Stimulated activated CD4-positive, alpha-beta T cell treated with anti-CD3 and anti-CD28 coated beads, Interleukin-1b, Interleukin-23, amount 100 ng/mL, for 48 hours (primary cell): ENCODE measurements at places on chromosomes 5 and 9.

DNA sequence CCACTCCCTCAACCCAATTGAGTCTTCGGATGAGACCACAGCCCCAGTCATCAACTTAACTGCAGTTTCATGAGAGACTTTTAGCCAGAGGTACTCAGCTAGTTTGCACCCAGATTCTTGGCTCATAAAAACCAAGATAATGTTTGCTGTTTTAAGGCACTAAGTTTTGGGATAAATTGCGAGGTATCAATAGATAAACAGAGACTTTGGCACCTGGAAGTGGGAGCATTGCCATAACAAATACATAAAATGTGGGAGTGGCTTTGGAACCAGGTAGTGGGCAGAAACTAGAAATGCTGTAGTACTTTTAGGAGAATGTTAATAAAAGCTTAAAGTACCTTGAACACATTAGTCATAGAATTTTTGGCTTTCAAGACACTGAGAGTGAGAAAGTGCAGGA is 439.8 kb downstream of the SH3GL2 start:
- DNase-seq = no peak

DNA sequence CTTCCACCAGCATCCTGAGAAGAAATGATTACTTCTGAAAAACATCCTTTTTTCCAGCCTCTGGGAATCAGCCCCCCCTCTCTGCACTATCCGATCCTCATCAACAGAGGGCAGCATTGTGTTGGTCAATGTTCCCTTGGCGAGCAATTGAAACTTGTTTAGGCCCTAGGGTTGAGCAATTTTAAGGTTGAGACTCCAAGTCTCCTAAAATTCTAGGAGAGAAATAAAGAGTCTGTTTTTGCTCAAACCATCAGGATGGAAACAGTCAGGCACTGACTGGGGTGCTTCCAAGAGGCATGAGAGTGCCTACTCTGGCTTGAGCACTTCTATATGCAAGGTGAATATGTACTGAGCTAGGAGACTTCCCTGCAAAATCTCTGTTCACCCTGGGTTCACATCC is 12.4 kb upstream of the CYFIP2 start:
- DNase-seq = no peak

DNA sequence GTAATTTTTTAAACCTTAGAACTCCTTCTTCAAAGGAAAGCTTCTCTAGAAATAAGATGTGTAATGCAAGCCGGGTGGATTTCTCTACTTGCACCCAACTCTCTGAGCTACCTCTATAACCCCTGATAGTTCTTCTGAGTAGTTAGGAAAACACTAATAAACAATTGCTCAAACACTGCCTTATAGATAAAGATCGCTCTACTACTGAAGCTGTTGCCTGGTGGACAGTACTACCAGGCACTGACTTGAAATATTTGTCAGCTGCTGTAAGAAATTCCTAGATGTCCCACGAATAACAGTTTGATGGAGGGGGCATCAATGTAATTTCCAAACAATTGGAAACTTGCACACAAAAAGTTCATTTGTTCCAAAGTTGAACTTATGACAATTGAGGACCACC is 42.0 kb downstream of the NR3C1 start:
- DNase-seq = no peak

GRCh38 chr5:139446956-139447779 is 7.8 kb upstream of the DNAJC18 start:
- DNase-seq = peak; percentile 56

DNA sequence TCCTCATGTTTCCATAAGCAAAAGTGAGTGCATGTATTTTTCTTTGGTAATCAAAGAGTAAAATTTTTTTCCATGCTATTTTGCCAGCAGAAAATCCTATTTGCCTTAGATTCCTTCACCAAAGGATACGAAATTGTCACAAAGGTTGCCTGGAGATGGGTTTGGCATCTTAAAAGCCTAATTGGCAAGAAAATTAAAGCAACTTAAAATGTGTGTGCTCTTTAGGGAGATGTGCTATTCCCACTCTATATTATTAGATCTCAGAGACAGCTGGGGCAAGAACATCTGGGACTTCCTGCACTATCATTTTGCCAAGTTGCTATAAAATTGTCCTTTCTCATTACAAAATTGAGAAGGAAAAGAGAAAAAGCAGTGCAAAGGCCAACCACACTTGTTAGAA is 146.1 kb downstream of the PLCXD3 start:
- no peak for DNase-seq

- DNase-seq = no peak
These were observed 9.1 kb upstream of the PTGES start for GRCh38 chr9:129761901-129762369.

DNA sequence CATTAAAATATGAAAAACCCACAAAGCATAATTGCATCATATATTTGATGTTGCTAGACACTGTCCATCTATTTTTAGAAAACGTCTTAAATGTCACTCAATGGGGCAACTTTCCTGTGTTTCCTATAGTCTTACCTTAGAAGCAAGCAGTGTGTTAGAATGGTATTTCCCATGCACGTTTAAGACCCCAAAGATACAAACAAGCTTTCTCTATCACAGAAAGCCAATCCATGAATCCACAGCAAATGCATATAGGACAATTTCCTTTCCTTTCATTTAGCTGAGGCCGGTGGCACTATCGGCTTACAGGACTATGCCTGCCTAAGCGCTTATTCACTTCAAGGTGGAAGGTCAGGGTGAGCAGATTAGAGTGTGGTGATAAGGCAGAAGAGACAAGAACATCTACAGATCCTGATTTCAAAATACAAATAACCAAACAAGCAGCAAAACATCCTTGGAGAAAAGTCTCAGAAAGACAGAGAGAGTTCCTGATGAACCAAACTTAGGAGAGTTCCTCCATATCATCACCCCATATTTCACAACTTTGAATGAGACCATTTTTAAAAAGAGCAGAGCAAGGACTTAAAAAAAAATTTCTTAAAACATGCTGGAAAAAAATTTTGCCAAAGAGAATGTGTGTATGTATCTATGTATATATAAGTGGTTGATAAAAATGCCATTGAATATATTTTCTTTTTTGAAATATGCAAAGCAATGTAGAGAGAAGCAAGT is 57.2 kb downstream of the MEF2C start:
- DNase-seq = no peak

DNA sequence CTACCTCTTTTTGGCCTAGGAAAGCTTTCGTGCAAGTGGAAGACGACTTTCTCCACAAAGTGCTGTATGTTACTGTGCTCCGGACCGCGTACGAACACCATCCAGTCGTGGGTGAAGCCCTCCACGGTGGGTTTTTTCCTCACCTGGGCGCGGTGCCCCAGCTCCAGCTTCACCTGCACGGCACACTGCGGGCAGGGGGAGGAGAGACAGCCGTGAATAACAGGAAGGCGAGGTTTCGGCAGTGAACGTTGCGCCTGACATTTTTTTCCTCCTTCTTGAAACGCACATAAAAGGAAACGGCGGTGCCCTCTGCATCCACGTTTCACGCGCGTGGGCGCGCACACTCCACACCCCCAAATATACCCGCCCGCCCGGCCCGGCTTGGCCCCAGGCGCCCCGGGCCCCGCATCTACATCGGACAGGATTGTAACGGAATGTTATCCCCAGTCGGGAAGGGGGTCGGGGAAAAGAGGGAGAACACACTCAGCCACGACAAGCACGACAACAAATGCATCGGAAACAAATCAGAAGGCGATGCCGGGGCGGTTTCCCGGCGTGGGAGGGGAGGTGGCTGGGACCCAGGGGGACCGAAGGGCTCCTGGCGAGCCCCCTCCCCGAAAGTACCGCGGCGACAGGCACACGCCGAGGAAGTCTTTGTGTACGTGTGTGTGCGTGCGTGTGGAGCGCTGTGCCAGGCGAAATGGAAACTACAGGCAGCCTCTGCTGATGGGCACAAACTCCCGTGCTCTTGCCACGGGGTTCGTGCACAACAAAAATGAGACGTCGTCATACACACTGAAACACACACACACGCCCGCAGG is 1.4 kb downstream of the MLLT3 start:
- DNase-seq = peak; percentile 48

DNA sequence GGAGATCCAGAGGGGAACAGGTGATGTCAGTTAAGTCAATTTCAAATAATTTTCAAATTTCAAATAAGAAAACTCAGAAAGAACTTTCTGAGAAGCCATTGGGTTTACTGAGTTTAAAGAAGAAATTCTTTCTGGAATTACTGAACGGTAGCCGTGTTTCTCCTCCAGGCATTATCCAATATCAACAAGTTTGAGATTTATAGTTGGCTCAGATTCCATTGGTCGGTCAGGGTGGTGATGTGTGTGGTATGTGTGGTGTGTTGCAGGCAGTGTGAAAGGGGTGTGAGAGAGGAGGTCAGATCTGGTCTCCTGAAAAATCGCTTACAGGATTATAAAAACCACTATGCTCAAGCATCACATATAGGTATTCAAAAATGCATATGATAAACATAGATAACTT is 60.1 kb downstream of the PDE4D start:
- no peak for DNase-seq

DNA sequence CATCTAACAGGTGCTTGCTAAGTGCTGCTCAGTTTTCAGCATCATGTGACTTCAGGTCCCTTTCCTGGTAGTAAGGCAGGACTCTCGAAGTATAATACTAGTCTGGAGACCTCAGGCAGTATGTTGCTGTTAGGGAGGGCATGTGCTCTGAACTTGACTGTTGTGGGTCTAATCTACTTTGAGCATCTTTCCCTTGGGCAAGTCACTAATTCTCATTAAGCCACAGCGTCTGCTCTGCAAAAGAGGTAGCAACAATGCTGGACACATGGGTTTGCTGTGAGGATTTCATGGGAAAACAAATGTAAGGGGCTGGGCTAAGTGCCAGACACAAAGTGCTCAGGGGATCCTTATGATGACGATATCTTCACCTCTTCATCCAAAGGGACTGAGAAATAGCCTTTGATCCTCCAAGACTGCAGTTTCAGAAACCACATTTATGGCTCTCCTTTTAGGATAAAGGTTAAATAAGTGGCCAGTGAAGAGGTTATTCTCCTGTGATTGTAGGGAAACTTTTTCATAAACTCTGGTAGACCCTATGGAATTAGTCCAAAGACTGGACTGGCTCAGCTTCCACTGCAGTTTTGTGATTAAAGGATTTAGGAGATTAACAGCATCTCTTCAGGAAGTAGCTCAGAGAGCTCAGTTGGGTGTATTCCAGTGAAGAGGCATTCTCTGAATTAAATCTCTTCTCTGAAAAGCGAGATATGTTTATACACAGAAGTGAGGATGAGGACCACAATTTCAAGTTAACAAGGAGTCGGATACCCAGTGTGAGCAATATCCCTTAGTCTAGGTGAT is 216.6 kb downstream of the SGCD start:
- DNase-seq = no peak

DNA sequence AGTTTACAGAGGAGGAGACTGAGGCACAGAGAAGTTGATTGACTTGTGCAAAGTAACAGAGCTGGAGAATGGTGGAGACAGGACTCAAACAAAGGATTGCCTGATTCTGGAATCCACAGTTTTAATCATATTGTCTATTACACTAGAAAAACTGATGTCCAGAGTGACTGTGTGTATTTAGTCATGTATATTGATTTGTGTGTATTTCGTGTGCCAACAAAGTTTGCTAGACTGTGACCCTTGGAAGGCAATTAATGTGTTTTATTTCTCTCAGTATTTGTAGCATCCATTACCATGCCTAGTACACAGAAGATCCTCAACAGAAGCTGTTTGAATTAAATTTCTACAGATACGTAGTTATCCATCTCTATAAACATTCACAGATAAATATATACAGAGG is 5.5 kb upstream of the JADE2 start:
- no peak for DNase-seq

- no peak for DNase-seq
These were observed 22.2 kb downstream of the SHB start for GRCh38 chr9:38046661-38047300.

- no peak for DNase-seq
These were observed 2.2 kb downstream of the SGCD start for GRCh38 chr5:156329171-156329611.

- DNase-seq = no peak
These were observed 51.3 kb downstream of the SNX24 start for GRCh38 chr5:122896598-122897282.

DNA sequence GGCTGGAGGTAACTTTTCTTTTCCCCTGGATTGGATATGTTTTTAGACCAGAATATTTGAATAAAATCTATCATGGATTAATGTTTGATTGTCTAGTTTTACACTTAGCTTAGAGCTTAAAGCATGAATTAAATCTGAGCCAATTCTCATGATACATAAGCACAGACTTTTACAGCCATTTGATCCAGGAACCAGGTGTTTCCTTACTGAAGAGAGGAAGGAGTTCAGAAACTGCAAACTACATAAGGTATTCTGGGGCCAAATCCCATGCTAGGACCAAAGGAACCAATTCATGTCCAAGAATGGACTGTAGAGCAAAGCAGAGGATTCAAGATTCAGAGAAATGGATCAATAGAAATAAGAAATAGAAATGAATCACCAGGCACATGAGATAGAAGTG is 360.4 kb upstream of the ZNF608 start:
- no peak for DNase-seq

DNA sequence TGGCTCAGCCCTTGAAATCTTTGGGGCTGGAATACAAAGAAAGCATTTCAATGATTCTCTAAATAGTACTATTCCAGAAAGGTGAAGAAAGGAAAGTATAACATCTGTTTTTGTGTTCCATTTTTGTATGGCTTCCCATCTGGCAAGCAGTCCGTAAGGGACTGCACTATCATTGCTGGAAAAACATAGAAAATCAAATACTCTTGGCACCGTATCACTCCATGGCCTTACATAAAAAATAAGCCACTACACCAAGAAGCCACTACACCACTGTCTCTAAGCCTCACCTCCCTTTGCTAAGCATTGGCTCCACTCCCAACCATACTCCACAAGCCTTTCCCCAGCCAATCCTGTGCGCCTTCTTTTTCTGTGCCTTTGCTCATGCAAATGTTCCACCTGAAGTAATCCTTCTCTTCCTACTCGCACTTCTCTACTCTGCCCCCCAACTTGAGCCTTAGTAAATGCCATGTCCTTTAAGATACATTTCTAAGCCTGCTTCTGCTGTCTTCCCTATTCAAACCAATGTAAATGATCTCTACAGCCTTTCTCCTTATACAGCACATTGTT is 454.6 kb upstream of the TUSC1 start:
- no peak for DNase-seq

DNA sequence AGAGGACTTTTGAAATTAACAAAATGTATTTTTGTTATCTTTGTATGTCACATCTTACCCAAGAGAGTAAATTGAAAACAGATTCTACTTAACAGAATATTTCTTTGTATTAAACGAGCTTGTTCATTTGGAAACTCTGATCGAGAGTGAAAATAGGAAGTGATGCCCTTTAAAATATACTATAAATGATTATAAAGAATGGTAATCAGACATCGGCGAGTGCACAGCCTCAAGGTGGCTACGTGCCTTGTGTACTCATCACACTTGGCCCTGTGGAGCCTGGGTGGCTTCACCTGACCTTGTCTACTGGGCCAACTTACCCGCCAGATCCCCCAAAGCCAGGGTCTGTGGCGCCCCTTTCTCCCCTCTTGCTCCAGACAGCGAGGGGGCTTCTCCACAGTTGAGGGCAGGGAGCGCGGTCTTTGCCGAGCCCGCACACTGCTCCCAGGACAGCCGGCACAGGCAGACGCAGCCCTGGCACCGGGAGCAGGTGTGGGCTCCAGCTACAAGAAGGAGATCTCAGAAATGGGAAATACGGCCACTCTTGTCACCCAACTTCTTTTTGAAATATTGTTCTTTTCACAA is 243.2 kb downstream of the CEMIP2 start:
- DNase-seq = no peak
